ENCODE measurements at places on chromosomes 7 and 10.
A peak's percentile ranks its signal among the peaks of the same experiment; 100 is the strongest.

GRCh38 chr7:35657125-35657524 lies 37.8 kb downstream of the HERPUD2 start:
- no peak for DNase-seq

GRCh38 chr7:76020031-76020714 lies 25.8 kb upstream of the TMEM120A start:
- DNase-seq: peak; percentile 40

DNA sequence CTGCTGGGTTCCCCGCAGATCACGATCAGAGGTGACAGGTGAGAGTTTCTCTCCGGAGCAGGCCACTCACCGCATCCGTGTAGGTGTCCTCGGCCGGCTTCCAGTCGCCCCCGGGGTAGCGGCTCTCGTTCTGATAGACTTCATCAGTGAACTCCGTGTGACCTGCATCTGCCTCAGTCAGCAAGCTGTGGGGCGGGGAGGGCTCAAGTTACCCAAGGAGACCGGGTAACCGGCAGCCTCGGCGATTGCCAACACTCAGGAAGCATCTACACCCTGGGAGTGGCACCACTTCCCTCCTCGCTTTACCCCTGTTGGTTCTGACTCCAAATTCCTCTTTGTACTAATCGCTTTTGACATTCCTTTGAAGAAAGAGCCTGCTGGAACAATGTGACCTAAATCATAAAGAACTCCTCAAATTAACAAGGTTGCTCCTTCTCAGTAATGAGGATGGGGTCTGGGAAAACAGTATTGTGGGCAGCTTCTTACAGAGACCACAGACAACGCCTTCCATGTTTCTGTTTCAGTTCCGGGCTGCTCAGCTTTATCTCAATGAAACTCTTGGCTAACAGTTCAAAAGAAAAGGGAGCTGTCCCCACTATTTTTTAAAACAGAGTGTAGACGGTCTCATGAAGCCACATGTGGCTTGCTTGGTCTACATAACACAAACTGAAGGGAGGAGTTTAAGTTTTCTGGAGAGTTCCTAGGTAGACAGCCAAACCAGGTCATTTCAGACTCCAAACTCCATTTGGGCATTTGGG lies 118.1 kb downstream of the MYOF start:
- DNase-seq: no peak

DNA sequence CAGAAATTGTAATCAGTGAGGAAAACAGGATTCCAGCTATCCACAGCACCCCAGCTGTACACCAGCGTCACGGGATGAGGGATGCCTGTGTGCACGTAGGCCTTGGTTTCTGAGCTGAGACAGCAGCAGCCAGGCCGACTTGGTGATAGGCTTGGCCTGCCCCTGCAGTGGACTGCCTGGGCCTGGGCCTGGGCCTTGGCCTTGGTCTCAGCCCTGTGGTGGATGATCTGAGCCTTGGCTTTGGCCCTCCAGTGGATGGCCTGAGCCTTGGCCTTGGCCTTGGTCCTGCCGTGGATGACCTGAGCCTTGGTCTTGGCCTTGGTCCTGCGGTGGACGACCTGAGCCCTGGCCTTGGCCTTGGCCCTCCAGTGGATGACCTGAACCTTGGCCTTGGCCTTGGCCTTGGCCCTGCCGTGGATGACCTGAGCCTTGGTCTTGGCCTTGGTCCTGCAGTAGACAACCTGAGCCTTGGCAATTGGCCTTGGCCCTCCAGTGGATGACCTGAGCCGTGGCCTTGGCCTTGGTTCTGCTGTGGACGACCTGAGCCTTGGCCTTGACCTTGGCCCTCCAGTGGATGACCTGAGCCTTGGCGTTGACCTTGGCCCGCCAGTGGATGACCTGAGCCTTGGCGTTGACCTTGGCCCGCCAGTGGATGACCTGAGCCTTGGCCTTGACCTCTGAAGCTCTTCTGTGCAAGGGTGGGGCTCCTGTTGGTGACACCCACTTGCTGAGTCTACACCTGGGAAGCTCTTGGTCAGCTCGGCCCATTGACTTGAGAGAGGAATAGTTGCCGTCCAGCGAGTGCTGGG lies 93.8 kb downstream of the CUX1 start:
- no peak for DNase-seq

- no peak for DNase-seq
Observed at GRCh38 chr7:36064676-36065075, 88.4 kb upstream of the EEPD1 start.

GRCh38 chr10:33706746-33707145 lies 372.3 kb upstream of the NRP1 start:
- DNase-seq: no peak

- peak; percentile 10 for DNase-seq
Observed at GRCh38 chr10:69801094-69801433, 642 bp upstream of the COL13A1 start.

- DNase-seq: no peak
Observed at GRCh38 chr10:24259365-24260130, 50.6 kb downstream of the KIAA1217 start.

GRCh38 chr7:80385508-80385907 lies 126.4 kb downstream of the GNAT3 start:
- DNase-seq: no peak

DNA sequence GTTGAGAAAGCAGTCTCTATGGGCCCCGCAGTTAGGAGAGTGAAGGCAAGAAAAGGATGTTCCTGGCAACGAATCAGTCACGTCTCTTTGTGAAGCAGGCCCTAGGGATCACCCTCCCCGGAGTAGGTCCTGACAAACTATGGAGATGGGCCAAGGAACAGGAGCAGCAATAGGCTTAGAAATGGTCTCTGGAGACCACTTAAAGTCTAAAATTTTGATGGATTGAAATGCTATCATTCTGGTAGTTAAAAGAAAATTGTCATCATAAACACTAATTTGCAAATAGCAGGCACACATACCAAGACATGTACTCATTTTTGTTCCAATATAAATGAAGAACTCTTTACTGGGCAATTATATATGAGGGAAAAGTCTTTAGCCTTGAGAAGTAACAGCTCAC lies 123.5 kb downstream of the ITGB8 start:
- DNase-seq: no peak

DNA sequence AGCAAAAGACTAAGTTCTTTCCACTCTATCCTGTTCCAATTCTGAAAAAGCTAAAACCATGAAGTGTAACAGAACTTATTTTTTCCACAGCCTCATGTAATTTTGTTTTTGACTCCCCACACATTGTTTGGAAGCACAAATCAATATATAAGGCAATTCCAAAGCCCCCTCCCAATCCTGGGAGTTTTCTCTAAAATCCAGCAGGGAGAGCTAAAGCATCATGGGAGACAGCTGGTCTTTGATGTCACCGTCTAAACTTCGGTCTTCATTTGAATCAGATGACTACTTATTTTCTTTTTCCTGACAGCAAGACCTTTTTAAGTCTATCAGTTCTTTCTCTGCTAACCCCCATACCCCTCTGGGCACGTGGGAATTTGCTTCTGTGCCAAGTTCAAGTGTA lies 33.3 kb upstream of the PON1 start:
- no peak for DNase-seq

DNA sequence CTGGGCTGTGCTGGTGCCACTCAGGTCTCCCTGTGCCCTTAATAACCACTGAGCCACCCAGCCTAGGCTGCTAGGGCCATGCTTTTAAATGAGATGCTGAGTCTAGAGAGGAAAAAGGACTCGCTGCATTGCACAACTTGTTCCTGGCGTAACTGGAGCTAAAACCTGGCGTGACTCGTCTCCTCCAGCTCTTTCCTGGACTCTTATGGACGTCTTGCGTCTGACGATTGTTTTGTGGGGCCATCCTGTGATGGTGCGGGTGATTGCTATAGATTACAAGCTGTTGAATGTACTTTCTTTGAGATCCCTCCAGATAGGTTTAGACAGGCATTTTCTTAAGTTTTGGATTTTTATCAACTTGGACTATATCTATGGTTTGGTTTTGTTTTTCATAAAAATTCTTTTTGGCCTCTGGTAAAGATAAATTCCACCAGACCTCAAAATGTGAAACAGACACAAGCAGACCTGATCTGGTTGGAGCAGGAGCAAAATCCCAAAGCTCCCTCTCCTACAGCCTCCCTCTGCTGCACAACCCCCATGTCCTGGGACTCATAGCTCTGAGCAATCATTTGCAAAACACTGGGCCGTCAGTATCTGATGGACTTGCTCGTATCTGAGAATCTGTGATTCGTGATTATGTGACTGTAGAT lies 230.3 kb downstream of the ARHGAP12 start:
- no peak for DNase-seq

DNA sequence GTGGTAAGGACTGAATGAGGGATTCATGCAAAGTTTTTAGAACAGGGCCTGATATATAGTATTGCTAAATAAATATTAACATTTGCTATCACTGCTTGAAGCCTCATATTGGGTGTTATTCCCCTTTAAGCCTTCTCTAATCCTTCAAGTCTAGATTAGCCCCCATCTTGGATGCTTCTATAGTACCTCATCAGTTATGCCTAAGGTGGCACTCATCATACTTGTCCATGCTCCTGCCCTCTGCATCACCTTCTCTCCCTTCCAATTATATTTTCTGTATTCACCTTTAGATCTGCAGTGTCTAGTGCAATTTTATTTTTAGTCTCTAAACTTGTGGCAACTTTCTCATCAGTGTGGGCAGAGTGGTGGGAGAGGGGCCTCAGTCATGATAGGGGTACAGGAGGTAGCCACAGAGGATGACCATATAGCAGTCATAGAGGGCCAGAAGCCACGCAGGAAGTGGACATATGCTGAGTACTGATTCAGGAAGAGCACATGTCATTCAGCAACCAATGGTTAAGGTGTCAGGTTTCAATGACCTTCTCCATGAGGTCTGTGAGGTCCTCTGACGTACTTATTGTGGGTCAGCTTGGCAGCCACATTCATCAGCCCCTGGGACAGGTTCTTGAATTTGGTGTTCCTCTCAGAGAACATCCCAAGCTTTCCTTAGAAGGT lies 2.5 kb downstream of the ENTPD1 start:
- no peak for DNase-seq

DNA sequence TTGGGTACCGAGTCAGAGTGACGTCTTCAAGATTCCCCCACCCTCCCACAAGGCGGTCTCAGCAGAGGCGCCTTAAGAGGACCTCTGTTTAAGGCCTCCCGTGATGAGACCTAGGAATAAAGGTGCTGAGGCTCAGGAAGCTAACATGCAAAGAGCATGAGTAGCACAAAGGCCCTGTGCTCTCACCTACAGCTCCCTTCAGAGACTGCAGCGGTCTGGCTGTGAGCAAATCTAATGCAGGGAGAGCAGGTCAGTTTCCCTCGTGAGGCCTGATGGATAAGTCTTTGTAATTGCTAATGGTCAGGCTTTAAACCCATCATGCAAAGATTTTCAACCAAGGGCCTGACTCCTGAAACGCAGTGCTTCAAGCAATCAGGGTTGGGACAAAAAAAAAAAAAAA lies 909.3 kb upstream of the GHITM start:
- DNase-seq: no peak

GRCh38 chr7:149216402-149216801 lies 21.1 kb downstream of the ZNF282 start:
- DNase-seq: no peak

DNA sequence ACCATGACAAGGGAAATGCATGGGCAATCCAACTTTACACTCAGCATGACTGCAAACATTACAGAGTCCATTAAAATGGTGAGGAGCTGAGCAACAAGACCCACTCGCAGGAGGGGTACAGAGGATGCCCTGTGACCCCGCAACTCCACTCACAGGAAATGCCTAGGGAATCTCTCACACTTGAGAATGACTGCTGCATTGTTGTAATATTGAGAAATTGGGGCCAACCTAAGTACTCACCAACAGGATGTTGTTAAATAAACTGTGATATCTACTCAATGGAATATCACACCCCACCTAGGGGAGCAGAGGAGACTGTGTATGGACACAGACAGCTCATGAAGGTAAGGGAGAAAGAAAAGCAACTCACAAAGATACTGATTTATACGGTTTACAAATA lies 53.4 kb upstream of the CAMK2B start:
- DNase-seq: no peak

GRCh38 chr10:60806921-60807320 lies 28.6 kb downstream of the CDK1 start:
- no peak for DNase-seq

DNA sequence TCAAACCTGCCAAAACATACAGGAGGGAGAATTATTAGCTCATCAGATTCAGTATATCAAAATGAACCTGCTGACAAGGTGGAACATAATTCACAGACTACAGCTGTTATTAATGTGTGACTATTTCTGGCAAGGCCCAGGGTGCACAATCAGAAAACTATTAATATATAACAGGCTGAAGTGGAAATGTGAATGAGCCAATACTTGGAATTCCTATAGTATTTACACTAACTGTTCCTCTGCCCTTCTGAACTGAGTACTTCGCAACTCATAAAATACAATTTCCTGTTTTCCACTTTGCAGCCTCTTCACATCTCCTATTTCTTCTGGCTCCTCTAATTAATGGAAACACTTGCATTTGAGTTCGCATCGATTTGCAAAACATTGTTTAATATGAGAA lies 330.8 kb downstream of the DPP6 start:
- no peak for DNase-seq

GRCh38 chr10:529468-530230 lies 159.8 kb downstream of the DIP2C start:
- no peak for DNase-seq

- DNase-seq: no peak
Observed at GRCh38 chr10:7397049-7398035, 13.5 kb downstream of the SFMBT2 start.

GRCh38 chr10:73744664-73744975 lies 448 bp downstream of the SEC24C start:
- DNase-seq: peak; percentile 60

GRCh38 chr10:77162697-77163096 lies 474.9 kb downstream of the KCNMA1 start:
- no peak for DNase-seq

GRCh38 chr7:100623951-100624824 lies 11.8 kb downstream of the MOSPD3 start:
- no peak for DNase-seq

GRCh38 chr7:3861941-3862340 lies 560.9 kb downstream of the SDK1 start:
- DNase-seq: no peak

- no peak for DNase-seq
Observed at GRCh38 chr10:72029414-72029813, 58.9 kb downstream of the SPOCK2 start.

DNA sequence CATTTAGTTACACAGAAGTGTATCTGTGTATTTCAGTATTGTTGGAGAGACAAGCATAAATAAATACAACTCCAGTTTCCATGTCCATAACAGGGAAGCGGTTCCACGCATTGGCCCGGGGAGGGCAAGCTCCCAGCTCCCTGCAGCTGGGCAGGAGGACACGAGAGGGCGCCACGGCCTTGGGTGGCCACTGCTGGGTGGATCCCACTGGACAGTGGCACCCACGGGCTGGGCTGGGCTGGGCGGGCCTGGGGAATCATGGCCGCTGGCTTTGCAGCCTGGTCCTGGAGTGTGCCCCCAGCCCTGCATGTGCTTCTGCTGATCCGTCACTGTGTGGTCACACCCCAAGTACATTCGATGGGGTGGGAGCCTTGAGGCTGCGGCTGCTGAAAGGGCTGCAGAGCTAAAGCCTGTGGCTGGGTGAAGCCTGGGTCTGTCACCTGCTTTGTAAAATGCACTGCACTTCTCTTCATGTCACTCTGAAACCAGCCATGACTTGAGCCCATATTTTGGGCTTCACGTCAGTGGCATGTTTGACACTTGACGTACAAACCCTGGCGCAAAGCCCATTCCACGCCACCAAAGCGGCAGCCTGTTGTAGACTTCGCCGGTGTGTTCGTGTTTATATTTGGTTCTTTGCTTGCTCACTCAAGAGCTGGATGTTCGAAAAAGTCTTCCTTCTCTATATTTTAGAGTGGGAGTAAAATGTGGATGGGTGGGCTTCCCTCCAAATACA lies 27.5 kb downstream of the LRRC27 start:
- no peak for DNase-seq

GRCh38 chr7:23347682-23348180 lies 48.6 kb downstream of the MALSU1 start:
- DNase-seq: no peak

Measured in stimulated activated CD8-positive, alpha-beta memory T cell treated with anti-CD3 and anti-CD28 coated beads, Interleukin-7, amount 100 ng/mL, for 48 hours (primary cell).